ENCODE measurements at places on chromosomes 1 and 21. TPM values are rescaled to one million over a fixed set of nuclear protein-coding genes. Genes with fewer than 3 reads are reported as not detected.

GRCh38 chr1:202038688-202039346, 28.4 kb downstream of the ELF3 start:
- no peak for DNase-seq

- DNase-seq: no peak
Observed at GRCh38 chr1:99731384-99731783, 35.1 kb downstream of the FRRS1 start.

DNA sequence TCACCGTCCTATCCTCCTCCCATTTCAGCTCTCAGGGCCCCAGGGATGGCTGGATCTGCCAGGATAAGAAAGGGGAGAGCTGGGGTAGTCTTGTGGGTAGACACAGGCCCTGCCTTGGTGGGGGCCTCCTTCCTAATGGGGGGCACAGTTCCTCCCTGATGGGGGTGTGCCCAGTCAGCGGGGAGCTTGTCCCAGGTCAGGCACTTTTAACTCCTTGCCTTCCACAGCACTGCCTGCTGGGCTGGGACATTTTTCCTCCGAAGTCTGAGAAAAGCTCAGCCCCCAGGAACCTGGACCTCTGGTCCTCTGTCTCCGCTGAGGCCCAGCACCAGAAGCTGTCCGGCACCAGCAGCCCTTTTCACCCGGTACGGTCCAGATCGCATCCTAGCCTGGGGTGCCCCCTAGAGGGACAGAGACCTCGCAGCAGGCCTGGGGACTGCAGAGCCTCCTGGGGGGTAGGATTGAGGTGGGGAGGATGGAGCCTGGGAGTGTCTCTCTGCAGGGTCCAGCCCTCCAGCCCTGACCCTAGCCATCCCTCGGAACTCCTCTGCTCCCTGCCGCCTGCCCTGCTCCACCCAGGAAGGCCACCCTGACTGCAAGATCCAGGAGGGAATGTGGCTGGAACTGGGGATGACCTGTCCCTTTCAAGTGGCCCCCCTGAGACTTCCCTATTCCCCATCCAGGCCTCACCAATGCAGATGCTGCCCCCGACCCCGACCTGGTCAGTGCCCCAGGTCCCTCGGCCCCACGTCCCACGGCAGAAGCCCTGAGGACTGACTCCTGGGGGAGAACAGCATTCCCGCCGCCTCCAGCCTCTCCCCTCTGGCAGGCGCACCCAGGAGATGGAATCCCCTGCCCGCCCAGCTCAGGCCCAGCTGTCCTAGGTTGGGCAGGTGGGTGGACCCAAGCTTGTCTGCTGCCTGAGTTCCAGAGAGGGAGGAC, 12.0 kb downstream of the MIIP start:
- peak; percentile 57 for DNase-seq

- no peak for DNase-seq
Observed at GRCh38 chr1:109441069-109441468, 14.8 kb upstream of the PSMA5 start.

- DNase-seq: no peak
Observed at GRCh38 chr1:212994926-212995325, 20.7 kb downstream of the ANGEL2 start.

GRCh38 chr1:185420588-185421081, 103.6 kb upstream of the IVNS1ABP start:
- no peak for DNase-seq

DNA sequence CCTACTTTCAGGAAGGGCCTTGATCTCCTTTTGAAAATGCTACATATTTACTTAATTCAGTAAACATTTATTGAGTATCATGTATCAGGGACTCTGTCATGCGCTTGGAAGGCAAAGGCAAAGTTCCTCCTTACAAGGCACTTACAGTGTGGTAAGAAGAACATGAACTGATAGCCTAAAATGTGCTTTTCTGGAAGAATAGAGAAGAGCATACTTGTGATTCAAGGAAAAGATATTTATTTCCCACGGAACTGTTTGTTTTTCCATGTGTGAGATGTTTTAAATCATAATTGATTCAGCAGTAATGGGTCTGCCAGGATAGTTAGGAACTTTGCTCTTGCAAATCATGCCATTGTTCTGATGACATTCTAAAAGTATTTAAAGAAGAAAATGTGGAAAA, 110.1 kb upstream of the ZNHIT6 start:
- DNase-seq: no peak

- no peak for DNase-seq
Observed at GRCh38 chr1:205371871-205372660, 15.3 kb upstream of the KLHDC8A start.

DNA sequence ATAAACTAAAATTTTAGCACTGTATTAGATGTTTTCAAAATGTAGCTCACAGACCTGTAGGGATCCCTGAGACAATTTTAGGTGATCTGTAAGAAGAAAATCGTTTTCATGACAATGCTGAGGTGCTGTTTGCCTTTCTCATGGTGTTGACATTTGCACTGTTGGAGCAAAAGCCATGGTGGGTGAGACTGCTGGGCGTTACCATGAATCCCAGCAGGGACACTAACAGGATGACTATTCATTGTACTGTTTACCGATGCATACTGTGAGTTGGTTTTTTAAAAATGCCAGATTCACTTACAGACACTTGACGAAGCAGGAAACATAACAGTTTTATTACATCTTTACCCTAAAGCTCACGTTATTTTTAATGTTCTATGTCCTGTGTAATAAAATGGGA, 468.5 kb downstream of the PCP4 start:
- DNase-seq: no peak

GRCh38 chr21:29213513-29214385, 83.3 kb downstream of the MAP3K7CL start:
- DNase-seq: no peak

The ERICH3 gene
- not detected for total RNA-seq

The KRTAP19-1 gene
- not detected for total RNA-seq

Data from SJCRH30 (cell line).